ENCODE measurements at places on chromosomes 1 and 21.

DNA sequence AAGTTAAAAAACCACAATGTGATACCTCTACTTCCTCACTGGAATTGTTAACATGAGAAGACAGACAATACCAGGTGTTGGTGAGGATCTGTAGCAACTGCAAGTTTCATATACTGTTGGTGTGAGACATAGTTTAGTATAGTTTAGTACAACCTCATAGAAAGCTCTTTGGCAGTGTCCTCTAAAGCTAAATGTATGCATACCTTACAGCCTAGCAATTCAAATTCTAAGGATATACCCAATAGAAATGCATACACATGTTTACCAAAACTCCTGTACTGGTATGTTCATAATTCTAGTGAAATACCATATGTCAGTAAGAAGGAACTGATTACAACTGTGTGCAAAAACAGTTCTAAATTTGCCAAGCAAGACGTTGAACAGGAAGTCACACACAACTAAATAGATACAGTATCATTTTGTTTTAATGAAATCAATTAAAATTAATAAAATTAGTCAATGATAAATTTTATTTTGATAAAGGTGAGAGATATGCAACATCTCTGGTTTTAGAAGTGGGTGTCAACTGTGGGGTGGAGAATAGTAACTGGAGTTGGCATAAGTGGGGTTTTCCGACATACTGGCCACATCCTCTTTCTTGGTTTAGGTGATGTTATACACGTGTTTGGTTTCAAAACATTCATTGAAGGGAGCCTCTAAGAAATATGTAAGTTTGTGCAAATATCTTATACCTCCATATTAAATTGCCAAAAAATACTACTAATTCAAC, 450.7 kb downstream of the PTPRC start:
- DNase-seq: no peak

- DNase-seq: no peak
Observed at GRCh38 chr1:229064320-229065168, 206.4 kb upstream of the RAB4A start.

DNA sequence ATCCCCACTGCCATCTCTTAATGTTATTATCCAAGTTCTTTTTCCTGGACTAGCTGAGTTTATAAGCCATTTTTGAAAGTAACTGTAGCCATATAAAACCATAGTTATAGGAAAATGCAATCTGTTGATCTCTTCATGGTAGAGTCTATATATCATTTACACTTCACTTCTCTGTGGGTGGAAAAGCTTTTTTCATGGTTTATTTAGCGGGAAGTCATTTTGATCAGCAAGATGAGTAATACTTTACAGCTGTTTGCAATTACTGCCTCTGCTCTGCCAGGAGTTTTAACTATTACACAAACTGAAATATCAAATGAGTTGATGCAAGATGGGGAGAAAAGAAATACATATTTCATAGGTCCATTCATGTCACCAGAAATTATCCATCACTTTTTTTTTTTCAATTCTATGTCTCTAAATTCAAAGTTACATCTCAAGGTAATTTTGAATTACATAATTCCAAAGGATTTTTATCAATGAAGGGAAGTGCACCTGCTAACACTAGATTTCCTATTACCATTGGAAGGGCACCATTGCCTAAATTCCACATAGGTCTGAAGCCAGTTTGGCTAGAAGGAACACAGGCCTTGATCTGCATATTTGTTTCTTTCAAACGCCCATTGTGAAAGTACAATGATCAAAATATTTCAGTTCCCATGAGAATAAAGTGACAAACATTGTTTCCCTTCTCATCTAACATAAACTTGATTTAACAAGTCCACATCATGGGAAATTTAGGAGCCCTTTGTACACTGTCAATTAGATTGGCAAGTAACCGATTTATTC, 296.7 kb downstream of the ZNF326 start:
- no peak for DNase-seq

DNA sequence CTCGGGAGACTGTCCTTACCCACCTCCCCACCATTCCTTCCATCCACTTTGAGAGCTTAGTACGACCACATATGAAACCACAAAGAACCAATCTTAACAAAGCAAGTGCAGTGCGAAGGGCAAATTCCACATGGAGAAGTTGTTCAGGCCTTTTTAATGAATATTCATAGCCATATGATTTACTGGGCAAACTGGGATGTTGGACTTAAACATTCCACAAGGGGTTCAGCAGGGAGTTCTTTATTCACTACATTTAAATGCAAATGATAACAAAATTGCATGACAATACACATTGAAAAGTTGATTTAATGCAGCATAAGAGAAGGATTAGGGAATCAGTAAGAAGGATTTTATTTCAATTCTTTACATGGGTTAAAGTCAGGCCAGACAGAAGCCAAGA, 14.7 kb downstream of the NMNAT2 start:
- no peak for DNase-seq

- peak; percentile 19 for DNase-seq
Observed at GRCh38 chr1:35646043-35646442, 4.7 kb upstream of the PSMB2 start.

GRCh38 chr1:112060261-112060660, 70.8 kb upstream of the KCND3 start:
- DNase-seq: no peak

- DNase-seq: no peak
Observed at GRCh38 chr21:39799178-39799577, 54.2 kb downstream of the IGSF5 start.

GRCh38 chr1:147567594-147568381, 26.5 kb downstream of the BCL9 start:
- DNase-seq: no peak

DNA sequence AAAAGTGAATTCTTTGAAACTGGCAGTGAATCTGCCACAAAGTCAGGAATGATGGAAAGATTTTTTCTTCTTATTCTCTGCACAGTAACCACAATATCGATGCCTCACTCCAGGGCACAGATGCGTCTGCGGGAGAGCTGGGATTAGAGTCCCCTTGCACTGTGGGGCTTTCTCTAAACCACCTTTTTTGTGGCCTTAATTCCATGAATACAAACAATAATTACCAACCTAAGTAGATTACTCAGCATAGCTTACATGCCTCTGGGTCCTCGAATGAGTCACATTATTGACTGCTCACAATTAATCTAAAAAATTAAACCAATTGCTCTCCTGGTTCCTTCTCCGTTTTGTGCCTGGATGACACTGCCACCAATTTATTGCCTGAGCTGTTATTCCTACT, 125.8 kb downstream of the KAZN start:
- DNase-seq: no peak

GRCh38 chr1:161196521-161197451, 2.1 kb downstream of the ADAMTS4 start:
- DNase-seq: no peak

DNA sequence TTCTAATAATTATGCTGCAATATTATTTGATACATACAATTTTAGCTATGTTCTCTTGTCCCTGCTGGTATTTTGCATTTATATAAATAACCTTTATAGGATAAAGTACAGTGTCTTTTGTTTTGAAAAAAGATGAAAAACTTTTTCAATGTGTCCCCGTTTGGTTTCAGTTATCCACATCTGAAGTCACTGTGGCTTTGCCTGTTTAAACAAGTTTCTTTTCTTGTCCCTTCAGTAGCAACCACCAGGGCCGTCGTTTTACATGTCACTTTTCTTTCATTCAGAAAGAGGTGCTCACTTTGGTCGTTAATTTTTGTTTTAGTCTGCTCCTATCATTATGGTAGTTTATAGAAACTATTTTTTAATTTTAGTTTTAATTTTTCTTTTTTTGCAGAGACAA, 41.4 kb downstream of the RABGAP1L start:
- DNase-seq: no peak

- DNase-seq: peak; percentile 17
Observed at GRCh38 chr1:19333587-19334354, 21.6 kb downstream of the SLC66A1 start.

- DNase-seq: no peak
Observed at GRCh38 chr1:18927082-18927653, 24.8 kb upstream of the ALDH4A1 start.

DNA sequence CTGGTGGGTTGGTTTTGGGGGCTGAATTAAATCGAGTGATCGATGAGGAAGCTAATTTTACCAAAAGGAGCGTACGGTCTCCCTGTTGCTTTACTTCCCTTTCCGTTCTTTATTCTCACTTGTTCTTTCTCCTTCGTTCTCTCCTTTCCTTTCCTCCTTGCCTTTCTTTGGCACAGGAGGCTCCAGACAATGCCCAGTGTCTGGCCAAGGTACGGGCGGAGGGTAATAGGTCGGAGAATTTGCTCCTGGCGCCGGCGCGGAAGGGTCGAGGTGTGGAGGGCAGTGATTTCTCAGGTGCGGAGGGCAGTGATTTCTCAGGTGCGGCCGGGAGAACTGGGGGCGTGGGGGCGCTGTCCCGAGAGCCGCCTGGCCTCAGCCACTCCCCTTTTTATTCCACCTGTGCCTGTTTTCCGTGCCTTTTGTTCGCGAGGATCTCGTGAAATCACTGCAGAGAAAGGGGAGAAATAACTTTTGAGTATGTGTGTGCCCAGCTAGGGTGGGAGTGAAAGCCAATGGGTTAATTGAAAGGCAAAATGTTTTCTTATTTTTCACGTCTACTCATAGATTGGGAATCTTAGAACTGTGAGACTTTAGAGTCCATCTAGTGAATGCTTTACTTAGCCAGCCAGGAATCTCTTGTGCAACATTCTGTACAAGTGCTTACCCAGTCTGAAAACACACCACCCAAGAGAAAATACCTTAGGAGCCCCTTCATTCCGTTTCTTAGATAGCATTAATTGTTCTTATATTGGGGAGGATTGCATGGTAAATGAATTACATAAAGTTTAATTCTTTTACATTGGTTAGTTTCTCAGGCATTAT, 1.3 kb downstream of the FNBP1L start:
- DNase-seq: peak; percentile 64

GRCh38 chr1:160398823-160399222, 1.5 kb upstream of the VANGL2 start:
- DNase-seq: no peak

GRCh38 chr1:111032295-111032897, 68.7 kb upstream of the LRIF1 start:
- peak; percentile 49 for DNase-seq

Measured in RKO (cell line).